Fibroblast of skin of left biceps (primary cell): ENCODE measurements at places on chromosomes 2 and 18.

GRCh38 chr2:221552291-221552690 lies 19.8 kb downstream of the EPHA4 start:
- DNase-seq = no peak

- no peak for DNase-seq
These were observed 64.6 kb upstream of the TFPI start for GRCh38 chr2:187618813-187619212.

GRCh38 chr2:112048887-112049286 lies 6.2 kb upstream of the TMEM87B start:
- no peak for DNase-seq

DNA sequence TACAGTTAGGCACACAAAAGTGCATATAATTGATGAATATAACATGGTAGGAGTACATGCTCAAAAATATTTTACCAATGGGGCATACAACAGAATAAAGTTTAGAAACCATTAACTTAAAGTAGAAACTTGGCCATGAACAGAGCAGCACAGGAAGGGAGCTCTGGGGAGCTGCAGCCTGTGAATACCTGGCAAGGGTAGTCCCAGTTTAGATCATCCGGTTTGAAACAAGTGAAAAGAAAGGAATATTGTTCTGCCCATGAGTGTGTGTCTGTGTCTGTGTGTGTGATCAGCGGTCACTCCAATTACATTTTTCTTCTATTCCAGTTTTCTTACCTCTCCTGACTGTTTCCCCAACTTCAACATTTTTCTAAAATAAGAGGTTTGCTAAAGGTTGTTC lies 233.0 kb downstream of the ALK start:
- no peak for DNase-seq

GRCh38 chr2:224163566-224164307 lies 124.7 kb upstream of the SERPINE2 start:
- no peak for DNase-seq

DNA sequence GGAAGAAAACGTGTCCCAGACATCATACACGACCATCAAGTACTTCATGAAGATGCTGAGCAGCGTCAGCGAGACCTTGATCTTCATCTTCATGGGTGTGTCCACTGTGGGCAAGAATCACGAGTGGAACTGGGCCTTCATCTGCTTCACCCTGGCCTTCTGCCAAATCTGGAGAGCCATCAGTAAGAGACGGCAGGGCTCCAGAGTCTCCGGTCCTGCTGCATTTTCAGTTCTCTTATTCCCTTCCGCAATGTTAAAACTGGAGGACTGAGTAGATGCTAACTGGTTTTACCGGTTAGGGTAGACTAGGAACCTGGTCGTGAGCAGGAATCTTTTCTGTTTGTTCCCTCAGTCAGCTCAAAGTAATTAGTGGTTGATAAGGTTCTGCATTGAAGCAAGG lies 32.3 kb downstream of the SLC9A4 start:
- DNase-seq = no peak

DNA sequence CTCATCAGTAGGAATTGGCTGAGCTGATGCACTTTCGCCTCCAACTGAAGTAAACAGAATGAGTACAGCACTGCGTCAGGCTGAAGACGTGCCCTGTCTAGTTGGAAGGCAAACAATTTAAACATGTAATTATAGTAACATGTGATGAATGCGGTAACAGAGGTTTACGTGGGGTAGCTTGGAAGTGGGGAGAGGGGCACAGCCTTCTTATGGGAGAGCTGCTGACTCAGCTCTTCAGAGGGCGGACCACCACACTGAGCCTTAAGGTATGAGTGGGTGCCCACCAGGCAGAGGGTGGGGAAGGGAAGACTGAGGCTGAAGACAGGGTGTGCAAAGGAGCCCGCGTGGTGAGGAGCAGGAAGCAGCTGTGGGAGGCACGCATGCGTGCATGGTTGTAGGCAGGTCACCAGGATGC lies 6.2 kb upstream of the EHD3 start:
- no peak for DNase-seq

DNA sequence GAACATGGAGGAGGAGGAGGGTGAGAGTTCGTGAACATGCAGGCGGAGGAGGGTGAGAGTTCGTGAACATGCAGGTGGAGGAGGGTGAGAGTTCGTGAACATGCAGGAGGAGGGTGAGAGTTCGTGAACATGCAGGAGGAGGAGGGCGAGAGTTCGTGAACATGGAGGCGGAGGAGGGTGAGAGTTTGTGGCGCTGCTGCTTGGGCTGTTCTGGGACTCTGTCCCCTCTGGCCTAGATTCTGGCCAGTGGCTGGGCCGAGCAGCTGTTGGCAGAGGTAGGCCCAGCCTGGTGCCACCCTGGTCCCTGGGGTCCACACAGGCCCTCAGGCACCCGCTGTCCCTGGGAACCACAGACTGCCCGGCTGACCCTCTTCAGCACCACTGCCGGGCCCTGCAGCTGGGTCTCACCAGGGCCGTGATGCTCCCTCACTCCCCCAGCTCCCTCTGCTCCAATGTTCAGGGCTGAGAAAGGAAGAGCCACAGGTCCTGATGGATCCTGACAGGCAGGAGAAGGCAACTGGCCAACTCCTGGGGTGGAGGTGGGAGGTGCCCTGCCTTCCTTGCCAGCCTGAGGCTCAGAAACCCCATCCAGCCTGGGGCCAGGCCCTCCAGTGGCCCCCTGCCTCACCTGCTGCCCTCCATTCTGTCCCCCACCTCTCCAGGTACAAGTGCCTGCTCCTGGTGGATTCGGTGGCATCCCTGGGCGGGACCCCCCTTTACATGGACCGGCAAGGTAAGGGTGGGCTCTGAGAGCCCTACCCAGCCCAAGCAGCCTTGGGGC lies 3.9 kb downstream of the AGXT start:
- DNase-seq = no peak

- DNase-seq = no peak
These were observed 34.2 kb upstream of the GPC1 start for GRCh38 chr2:240401308-240401707.

DNA sequence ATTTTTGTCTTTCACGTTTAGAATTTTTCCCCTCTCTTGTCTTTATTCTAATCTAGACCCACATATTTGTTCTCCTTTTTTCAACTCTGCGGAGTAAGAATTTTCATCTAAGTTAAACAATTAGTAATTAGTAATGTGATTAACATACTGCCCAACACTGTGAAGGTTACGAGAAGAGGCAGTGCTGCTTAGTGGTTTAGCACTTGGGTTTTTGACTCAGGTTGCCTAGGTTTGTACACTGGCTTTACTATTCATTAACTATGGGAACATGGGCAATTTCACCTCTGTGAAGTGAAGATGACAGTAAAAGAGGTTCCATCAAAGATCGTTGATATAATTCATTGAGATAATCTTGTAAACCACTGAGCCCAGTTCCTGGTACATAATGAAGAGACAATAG lies 82.2 kb upstream of the PNPT1 start:
- no peak for DNase-seq

DNA sequence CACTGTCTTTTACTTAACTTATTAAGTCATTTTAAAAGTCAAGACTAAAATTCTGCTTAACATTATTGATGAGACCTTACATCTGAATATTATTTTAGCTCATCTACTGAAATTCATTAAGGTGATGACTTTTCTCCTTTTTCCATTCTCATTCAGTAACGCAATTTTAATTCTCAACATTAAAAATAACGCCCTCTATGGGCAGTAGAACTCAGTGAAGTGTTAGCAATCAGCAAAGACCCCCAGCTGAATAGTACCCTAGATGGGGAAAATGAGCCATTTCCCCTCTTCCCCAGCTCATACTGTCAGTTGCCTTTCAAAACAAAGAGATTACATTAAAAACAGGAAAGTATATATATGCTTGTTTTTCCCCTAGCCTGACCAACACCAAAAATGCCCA lies 203.3 kb downstream of the NR4A2 start:
- DNase-seq = no peak

- peak; percentile 89 for DNase-seq
These were observed 101.7 kb upstream of the FN1 start for GRCh38 chr2:215537611-215538010.

DNA sequence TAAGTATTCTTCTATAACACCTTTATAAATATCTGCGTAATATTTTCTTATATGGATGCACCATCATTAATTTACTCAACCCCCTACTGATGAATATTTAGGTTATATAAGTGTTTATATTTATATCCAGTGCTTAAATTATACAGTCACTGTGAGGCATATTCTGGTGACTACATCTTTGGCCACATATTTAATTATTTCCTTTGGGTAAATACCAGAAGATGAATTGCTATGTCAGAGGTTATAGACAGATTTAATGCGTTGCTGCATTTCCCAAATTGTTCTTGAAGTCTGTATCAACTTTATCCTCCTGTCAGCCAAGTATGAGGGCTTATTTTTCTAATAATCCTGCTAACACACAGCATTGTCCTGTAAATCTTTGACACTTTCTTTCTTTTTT lies 18.7 kb downstream of the DYSF start:
- DNase-seq = no peak

GRCh38 chr2:28311660-28312249 lies 80.9 kb upstream of the FOSL2 start:
- no peak for DNase-seq

GRCh38 chr2:20915271-20915670 lies 92.4 kb upstream of the LDAH start:
- DNase-seq = no peak

DNA sequence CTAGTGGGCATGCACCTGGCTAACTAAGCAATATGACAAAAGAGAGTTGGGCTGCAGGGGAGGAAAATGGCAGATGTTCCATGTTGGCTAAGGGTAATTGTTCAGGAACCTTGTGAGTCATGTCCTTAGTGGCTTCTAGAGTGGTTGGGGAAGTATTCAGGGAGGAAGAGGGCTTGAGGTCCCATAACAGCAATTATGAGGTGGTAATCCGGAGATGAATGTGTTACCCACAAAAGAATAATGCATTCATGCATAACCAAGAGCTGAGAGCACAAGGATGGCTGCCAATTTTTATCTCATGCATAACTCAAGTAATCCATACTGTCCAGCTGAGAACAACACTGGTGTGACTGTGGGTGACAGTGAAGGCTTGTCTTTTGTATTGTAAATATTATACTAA lies 42.9 kb downstream of the TMEFF2 start:
- DNase-seq = peak; percentile 60
